ENCODE measurements at places on chromosomes 11 and 22.

DNA sequence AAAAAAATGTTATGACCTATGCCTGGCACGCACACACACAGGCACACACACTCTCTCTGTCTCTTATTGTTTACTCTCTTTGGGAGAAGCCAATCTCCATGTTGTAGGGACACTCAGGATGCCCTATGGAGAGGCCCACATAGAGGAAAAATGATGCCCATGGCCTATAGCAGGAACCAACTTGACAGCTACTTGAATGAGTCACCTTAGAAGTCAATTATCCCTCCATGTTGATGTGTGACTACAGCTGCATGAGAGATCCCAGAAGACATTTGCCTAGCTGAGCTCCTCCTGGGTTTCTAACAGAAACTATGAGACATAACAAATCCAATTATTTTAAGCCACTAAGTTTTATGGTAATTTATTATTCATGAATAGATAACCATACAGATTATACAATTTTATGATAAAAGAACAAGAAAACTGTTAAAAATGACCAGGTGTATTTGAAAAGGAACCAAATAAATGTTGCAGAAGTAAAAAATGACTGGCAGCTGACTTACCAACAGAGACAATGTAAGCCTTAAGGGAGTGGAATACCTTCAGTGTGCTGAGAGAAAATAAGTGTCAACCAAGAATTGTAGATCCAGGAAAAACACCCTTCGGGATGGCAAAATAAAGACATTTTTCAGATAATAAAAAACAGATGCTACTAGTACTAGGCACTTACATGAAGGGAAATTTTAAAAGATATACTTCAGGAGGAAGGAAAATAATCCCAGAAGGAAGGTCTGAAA, 403.7 kb upstream of the SYN3 start:
- DNase-seq = no peak

DNA sequence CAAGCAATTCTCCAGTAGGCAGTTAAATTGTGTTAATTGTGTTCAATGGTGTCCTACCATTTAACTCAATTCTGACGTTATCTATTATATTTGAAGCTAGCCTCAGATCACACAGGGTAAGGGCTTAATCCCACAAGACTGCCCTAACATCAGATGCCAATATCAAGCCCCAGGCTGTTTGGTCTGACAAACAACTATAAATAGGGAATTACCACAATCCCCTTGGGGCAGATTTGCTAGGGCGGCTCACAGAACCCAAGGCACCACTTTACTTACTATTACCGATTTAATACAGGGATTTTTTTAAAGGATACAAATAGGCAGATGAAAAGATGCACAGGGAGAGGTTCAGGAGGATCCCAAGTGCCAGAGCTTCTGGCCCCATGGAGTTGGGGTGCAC, 678.4 kb downstream of the OPCML start:
- no peak for DNase-seq

GRCh38 chr11:115500547-115501501, 3.4 kb downstream of the CADM1 start:
- DNase-seq = no peak

- no peak for DNase-seq
These were observed 193.0 kb downstream of the MAML2 start for GRCh38 chr11:96149743-96150555.

DNA sequence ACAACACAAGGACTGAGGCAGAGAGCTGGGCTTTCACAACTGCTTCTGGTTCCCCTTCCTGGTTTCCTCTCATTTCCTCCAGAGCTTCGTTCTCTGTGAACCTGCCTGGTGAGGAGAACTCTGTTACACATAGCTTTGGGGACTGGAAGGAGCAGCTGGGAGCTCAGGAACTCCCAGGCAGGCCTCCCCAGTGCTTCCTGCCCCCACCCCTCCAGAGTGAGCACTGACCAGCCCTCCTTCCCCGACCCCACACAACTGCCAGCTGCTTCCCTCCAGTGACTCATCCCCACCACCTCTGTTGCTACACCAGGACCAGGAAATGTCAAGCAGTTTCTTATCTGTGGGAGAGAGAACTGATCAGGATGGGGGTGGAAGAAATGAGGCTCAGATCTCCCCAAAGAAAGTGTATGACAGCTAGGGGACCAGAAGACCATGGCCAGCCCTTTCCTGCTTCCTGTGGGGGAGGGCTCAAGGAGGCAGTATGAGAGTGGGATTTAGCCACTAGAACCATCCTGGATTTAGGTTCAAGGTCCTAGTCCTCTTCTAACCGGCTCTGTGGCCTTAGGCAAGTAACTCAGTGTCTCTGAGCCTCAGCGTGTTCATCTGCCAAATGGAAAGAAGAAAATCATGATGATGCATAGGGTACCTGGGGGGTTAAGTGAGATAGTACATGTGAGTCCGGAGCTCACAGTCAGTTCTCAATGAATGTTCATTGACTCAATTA, 4.5 kb upstream of the TP53I11 start:
- no peak for DNase-seq

DNA sequence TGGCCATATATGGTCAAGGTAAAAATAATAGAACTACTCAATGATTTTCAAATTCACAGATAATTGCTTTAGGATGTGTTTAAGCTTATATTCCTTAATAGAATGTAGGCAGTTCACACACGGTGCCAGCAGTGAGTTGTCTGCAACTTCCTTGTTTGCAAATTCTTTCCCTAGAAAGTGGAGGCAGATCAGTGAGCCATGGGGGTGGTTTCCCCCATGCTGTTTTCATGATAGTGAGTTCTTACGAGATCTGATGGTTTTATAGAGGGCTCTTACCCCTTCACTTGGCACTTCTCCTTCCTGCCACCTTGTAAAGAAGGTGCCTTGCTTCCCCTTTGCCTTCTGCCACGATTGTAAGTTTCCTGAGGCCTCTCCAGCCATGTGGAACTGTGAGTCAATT, 111.8 kb upstream of the LMO1 start:
- DNase-seq = no peak

DNA sequence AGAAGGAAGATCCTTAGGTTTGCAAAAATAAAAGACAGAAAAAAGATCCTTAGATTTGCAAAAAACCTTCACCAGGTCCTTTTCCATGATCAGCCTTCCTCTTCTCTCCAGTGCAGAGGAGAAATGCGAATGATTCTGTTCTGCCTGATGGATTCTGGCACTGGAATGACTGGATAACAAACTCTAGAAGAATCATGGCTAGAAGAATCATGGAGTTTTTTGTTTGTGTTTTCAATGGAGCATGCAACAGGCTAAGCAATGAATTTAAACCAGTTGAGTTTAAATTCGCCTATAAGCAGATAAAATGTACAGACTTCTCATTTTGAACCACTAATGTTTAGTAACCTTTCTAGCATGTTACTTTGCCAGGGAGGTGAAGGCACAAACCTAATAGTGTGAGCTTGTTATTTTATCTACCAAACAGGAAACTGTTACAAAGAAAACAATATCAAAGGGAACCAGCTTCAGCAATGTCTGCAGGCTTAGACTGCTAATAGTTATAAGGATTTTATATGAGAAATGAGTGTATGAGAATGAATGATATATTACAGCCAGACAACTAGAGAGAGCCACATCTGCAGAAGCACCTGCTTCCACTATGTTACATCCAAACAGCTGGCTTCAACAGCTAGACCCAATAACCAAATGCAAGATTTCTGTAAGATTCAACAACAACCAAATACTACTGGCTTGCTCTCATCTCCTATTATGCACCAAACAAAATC, 64.7 kb upstream of the APOA1 start:
- DNase-seq = no peak

- DNase-seq = no peak
These were observed 315.5 kb downstream of the FAT3 start for GRCh38 chr11:92540096-92540495.

GRCh38 chr11:16191212-16191867, 165.0 kb downstream of the SOX6 start:
- DNase-seq = no peak

GRCh38 chr11:119650251-119650650, 78.7 kb downstream of the NECTIN1 start:
- DNase-seq = no peak

- no peak for DNase-seq
These were observed 530.2 kb downstream of the DLG2 start for GRCh38 chr11:85096939-85097338.
